ENCODE measurements at places on chromosomes 5 and 9.

DNA sequence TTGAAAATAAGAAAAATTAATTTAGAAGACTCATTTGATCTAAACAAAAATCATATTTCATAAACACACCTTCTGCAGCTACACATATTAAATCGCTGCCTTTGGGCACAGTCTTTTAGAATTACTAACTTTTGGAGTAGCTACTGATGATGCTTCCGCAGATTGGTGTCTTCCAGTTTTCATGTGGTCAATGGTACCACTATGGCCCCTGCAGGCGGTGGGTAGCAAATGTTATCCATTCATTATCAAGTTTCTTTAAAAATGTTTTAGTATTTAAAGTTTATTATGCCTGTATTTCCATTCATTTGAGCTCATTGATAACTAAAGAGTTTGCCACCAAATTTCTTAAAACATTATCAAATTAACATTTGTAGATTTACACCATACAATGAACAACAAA lies 122.9 kb upstream of the GRAMD2B start:
- no peak for DNase-seq

- DNase-seq, result no peak
These were observed 35.1 kb downstream of the GOLM1 start for GRCh38 chr9:86064220-86064619.

DNA sequence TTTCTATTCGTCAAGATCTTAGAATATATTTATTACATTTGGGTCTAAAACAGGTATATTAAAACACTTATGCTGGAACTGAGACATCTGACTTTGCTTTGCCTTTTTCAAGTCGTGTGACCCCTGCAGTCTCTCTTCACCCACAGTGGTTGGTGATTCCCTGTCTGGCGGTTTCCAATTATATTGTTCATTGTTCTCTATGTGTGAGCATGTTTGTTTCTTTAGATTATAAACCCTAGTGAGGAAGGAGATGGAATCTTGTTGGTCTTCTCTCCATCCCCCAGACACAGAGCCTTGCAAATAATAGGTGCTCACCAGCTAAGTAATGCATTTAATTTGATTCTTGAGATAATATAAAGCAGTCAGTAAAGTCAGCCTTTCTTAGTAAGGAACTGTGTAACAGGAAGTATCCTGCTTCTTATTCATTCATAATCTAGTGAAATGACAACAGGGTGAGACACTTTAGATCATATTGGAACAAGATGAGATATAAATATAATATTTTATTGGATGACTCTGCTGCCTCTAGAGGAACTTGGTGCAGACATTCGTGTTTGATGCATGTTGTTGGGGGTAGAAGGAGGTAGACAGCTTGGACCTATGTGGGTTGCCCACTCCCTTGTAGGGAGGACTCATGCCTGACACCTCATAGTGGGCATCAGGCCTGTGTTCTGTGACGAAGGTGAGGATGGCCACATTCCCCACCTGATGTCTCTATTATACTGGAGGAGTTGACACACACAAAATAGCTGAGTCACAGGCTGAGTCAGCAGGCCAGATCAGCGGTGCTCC lies 88.1 kb downstream of the FGF1 start:
- peak; percentile 75 for DNase-seq

DNA sequence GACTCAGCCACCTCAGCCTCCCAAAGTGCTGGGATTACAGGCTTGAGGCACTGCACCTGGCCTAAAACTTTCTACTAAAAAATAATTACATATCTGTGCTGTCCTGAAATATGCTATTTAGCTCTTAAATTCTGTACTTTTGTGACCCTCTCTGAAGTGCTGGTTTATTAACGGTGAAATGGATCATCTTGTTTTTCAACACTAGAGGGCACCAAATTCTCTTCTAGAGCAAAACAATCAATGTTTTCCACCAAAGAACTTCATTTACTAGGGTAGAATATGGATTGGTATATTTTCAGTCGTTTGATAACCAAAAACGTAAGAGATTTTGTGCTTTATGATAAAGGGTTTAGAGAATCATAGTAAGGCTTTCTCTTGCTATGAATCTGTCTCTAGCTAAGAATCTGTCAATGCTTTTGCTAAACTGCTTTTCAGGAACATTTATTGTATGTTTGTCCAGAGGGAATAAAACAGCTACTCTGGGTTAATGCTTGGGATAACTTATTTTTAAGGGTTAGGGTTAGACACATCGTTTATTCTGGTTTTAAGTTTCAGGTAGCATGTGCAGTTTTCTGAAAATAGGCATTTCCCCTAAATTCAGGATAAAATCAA lies 63.6 kb downstream of the RNF180 start:
- DNase-seq, result peak; percentile 21

DNA sequence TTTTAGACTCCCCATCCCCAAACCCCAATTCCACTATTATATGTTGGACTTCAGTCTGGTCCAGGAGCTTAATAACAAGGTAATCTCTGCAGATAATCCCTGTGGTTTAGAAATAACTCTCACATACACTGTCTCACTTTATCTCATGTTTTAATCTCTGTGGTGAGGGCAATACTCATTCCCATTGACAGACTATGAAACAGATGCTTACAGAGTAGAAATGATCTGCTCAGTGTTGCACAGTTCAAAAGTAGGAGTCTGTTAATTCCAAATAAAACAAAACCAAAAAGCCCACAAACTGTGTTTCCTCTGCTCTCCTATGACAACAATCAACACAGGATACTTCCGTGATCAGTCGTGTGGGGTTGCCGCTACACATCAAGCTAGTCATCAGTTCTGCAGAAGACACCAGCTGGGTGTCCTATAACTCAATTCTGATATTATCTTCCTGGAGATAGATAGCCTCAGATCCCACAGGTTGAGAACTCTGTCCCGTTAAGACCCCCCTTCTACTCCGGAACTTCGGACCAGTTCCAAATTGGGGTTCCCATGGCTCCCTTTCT lies 26.3 kb upstream of the FANCC start:
- DNase-seq, result peak; percentile 74

GRCh38 chr9:92094655-92095054 lies 20.6 kb downstream of the SPTLC1 start:
- DNase-seq, result no peak

GRCh38 chr9:16412740-16413139 lies 457.7 kb downstream of the BNC2 start:
- no peak for DNase-seq

DNA sequence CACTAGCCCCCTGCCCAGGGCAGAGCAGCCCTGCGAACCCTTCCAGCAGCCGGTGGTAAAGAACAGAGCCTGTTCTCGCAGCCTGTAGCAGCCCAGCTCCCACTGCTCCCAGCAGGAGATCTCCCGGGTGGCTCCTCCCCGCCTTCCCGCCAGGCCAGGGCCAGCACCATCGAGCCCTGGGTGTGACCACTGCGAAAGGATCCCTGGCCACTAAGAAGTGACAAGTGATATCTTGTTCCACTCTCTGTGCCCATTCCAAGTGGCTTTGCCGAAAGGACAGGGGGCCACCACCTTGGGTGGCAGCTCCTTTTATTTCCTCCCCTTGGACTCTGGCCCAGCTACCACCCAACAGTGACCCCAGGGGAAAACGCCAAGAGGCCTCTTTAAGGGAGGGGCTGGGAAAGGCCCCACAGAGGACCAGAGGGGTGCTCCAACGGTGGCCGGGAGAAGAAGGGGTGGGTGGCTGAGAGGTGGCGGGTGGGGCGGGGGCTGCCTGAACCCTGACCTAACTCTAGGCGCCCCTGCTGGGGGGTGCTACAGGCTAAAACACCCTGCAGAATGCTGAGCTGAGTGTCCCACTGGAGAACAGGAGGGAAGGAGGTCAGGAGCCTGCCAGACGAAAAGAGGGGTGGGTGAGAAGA lies 1.6 kb downstream of the NACC2 start:
- no peak for DNase-seq

DNA sequence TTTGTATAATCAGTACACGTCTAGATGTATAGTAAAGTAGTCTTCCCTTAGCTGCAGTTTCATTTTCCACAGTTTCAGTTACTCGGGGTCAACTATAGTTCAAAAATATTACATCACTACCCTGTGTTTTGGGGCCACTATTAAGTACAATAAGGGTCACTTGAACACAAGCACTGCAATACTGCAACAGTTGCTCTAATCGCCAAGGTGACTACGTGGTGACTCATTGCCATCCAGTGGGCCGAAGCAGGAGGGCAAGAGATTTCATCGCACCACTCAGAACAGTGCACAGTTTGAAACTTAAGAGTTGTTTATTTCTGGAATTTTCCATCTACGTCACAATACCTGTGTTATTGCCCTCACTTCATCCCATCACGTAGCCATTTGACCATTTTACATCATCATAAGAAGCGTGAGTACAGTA lies at the start of gene ARL14EPL:
TSS of gene ARL14EPL (plus strand) at position 379 of the 424 bp plus-strand sequence. CDS start 18,994 bp downstream, outside the sequence.
- DNase-seq, result peak; percentile 85

All from amniotic epithelial cell (primary cell).